ENCODE measurements at places on chromosomes 11 and 22. TPM values are rescaled to one million over a fixed set of nuclear protein-coding genes. Genes with fewer than 3 reads are reported as not detected.

KDM4E gene
- polyA plus RNA-seq, result 0.23 TPM

SCGB2A2 gene
- not detected for polyA plus RNA-seq

CRYBA4 gene
- polyA plus RNA-seq, result 0.45 TPM

PTGDR2 gene
- polyA plus RNA-seq, result 0.15 TPM

C11orf86 gene
- polyA plus RNA-seq, result not detected

VPREB3 gene
- polyA plus RNA-seq, result not detected

SORL1 gene
- polyA plus RNA-seq, result 30.2 TPM

GRCh38 chr11:7168741-7168990 lies 79.9 kb downstream of the RBMXL2 start:
- no peak for DNase-seq

GRCh38 chr11:33692013-33692504 lies 8.6 kb downstream of the C11orf91 start:
- DNase-seq, result peak; percentile 91

- no peak for DNase-seq
Measured at GRCh38 chr22:33864723-33865130, 55.5 kb downstream of the LARGE1 start.

GRCh38 chr22:46762238-46763050 lies at the start of gene TBC1D22A:
Gene TBC1D22A (plus strand): TSS chr22:46762650. CDS start chr22:46762787, 137 bp downstream.
- DNase-seq, result peak; percentile 92

DNA sequence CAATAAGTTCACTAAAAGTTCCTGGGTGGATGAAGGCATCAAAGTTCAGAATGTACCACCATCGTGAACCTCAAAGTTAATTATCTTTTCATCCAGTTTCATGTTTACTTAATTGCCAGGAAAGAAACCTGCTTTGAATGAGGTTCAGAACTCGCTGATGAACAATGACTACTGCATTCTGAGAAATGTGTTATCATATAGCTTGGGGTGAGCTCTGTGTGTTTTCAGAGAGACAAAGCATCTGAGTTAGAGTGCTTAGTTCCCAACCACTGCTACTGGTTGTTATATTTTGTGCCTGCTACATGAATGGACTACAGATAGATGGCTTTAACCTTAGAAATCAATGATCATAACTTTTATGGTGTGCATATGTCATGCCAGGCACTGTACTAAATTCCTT lies 1131.0 kb downstream of the DLG2 start:
- DNase-seq, result no peak

DNA sequence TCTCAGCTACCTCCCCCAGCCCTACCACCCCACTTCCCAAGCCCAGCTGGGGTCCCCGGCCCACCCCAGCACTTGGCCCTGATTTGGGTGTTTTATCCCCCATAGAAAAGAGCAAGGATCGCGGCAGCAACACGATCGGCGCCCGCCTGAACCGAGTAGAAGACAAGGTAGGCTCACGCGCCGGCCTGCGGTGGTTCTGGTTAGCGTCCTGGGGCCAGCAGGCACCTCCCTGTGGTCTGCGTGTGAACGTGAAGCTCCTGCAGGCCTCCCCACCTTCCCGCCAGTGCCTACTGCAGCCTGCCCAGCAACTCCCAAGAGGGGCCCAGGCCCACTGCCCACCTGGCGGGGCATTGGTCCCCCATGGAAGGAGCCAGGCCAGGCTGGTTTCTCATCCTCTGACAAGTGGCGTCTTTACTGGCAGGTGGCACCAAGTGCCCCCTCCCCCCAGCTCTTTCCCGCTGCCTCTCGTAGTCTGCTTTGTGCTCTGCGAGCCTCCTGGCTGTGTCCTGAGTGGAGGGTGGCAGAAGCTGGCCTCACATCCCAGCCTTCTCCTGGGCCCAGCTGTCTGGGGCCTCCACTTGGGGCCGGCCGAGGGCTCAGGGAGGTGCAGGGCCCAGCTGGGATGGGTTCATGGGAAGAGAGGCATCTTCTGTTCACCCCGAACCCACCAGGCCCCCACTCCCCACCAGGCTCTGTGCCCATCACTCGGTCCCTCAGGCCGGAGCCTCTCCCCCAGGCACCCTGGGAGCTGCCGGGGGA lies 78.3 kb upstream of the KCNQ1OT1 start:
- no peak for DNase-seq

- DNase-seq, result no peak
Measured at GRCh38 chr11:118911880-118912741, 13.6 kb downstream of the BCL9L start.

DNA sequence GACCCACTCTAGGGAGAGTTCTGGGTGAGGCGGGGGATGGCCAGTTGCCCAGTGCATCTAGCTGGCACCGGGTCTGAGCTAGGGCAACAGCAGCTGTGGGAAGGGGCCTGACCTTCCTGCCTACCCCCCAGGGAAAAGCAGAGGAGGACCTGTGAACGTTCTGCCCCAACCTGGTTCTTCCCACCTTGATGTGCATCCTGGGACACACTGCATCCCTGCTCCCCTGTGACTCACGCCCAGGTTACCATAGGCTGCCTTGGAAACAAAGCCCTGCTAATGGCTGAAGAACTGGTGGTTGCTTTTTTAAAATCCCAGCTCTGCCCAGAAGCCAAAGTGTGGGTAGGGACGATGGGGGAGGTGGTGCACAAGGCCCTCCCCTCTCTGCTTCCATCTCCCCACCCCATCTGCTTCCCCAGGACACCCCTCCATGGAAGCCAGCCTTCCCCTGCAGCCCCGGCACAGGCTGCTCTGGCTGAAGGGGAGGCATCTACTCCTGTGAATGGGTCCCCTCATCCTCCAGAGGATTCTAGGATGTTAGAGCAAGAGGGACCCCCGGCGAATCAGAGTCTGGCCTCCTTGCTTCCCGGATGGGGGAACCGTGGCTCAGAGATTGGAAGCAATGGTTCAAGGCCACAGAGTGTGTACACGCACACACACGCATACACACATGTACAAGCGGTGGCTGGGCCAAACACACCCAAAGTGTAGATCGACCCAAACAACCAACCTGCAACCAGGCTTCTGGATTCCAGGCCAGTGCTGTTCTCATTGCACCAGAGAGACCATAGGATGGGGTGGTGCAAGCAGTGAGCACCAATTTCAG lies 7.6 kb upstream of the C11orf96 start:
- DNase-seq, result no peak

GRCh38 chr22:48492366-48493320 lies 1335.0 kb downstream of the BRD1 start:
- DNase-seq, result peak; percentile 64

All from right lung (tissue), 10 donors.